ENCODE measurements at places on chromosomes 2 and 18.

DNA sequence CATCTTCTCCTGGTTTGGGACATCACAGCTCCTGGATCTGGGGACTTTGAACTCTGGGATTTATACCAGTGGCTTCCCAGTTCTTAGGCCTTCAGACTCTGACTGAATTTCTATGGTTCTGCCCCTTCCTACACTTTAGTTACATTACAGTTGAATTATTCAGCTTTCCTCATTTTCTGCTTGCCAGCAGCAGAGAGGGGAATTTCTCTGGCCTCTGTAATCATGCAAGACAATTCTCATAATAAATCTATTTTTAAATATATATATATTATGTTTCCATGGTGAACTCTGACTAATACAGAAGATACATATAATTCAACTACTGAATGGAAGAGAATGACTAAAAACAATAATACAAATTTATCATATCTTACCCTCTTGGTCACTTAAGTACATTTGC lies 1478.6 kb upstream of the ACVR2A start:
- DNase-seq: no peak

DNA sequence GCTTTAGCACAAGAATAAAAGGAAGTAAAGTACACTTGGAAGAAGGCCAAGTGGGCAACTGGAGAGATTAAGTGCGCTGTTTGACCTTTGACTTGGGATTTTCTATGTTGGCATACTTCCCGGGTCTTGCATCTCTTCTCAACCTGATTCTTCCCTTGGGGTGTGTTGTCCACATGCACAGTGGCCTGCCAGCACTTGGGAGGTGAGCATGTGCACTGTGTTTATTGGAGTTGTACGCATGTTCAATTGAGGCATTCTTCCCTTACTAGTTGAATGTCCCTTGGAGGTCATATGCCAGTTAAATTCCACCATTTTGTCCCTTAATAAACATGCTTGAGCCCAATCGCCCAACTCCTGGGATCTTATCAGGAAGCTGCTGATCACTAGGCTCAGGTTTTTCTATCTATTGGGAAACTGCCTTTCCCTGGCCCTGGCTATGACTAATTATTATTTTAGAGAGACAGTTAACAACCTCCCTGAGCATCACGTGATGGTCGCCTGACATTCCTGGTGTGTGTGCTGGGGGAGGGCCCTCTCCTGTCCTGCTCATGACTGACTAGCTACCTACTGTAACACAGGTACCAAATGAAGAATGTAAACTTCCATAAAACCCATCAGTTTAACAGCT lies 62.5 kb upstream of the RAPGEF4 start:
- DNase-seq: no peak

DNA sequence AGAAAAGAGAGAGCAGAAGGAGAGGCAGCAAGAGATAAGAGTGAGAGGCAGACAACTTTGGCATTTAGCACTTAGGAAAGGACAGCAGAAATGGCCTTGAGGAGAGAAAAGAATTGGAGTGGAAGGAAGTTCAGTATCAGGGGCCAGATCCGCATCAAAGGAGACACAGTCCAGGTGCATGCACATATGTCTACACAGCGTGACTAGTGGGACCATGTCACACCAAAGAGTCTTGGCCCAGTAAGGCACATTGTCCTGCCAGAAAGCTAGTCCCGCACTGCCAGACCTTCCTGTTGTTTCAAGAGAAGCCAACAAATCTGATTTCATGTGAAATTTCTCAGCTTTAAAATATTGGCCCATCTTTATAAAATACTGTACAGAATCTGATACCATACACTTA lies 8.5 kb upstream of the STK39 start:
- no peak for DNase-seq

DNA sequence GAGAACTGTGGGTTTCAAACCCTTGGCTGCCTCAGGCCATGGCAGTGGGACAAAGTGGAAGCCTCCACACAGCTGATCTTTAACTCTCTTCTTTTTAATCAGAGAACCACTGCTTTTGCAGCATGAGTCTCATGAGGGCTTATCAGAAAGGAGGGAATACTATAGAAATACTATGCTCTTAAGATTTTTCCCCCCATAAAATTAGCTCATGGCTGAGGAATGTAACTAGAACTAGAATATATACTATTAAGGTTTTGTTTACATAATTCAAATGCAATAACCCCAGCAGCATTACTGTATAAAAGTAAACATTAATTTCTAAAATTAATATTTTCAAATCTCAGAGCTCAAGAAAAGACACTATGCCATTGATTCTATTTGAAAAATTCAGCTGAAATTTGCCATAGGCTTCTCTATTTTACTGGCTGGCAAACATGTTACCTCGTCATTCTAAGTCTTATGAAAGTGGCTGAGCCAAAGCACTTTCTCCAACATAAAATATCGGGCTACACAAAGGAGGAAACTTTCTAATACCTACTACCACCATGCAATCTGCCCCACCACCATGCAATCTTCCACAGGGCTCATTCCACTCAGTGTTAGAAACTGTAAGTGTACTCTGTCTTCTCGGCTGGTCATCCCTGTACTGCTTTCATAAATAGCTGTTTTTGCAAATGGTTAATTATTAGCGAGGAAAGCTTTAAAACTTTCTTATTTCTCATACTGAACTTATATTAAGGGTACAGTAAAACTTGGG lies 42.5 kb downstream of the WDR35 start:
- DNase-seq: no peak

GRCh38 chr2:100068395-100068794 lies 74.0 kb downstream of the AFF3 start:
- DNase-seq: no peak

GRCh38 chr2:215711471-215712034 lies 275.7 kb upstream of the FN1 start:
- DNase-seq: no peak

- DNase-seq: no peak
Measured at GRCh38 chr2:59920961-59921360, 632.5 kb downstream of the BCL11A start.

DNA sequence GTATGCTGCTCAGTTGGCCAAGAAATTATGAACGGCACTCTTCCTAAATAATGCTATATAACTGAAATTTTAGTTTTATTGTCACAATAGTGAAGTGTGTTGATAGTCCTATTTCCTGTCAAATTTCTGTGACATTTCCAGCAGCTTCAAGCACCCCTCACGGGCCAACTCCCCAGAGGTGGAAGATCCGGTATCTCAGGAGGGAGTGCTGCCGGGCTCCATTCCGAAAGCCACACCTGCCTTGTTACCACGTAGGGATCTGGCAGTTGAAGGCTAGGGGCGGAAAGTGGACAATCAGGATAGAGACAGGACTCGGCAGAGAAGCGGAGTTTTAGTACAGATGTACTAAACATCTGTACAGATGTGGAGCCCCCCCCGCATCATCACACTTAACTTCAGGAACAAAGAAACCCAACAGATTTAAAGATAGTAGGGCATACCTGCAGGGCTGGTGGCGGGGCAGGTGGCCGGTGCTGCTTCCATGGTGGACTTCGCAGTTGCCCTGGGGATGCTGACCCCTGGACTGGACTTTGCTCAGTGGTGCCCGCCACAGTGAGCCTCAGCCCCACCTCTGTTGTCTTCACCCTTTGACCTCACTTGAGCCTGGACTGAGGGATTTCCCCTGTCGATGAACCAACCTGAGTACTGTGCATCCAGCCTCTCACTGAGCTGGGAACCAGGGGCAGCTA lies 22.3 kb downstream of the ASAP2 start:
- no peak for DNase-seq

- DNase-seq: no peak
Measured at GRCh38 chr2:207833251-207833751, 63.6 kb upstream of the FZD5 start.

DNA sequence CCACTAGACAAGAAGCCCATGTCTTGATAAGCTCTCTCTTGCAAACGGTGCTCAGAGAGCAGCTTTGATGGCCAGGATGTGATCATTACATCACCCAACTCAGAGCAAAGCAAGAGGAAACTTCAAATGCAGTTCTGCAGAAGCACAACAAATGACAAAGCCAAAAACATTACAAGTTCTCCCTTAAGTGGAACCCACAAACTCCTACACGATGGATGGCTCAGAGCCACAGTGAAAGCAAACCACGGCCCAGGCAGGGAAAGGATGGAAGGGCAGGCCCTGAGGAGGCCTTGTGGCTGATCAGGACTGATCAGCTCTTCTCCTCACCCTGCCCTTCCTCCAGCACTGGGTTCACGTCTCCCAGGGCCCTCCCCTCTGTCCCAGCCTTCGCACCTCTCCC lies 326.4 kb downstream of the EIPR1 start:
- no peak for DNase-seq

DNA sequence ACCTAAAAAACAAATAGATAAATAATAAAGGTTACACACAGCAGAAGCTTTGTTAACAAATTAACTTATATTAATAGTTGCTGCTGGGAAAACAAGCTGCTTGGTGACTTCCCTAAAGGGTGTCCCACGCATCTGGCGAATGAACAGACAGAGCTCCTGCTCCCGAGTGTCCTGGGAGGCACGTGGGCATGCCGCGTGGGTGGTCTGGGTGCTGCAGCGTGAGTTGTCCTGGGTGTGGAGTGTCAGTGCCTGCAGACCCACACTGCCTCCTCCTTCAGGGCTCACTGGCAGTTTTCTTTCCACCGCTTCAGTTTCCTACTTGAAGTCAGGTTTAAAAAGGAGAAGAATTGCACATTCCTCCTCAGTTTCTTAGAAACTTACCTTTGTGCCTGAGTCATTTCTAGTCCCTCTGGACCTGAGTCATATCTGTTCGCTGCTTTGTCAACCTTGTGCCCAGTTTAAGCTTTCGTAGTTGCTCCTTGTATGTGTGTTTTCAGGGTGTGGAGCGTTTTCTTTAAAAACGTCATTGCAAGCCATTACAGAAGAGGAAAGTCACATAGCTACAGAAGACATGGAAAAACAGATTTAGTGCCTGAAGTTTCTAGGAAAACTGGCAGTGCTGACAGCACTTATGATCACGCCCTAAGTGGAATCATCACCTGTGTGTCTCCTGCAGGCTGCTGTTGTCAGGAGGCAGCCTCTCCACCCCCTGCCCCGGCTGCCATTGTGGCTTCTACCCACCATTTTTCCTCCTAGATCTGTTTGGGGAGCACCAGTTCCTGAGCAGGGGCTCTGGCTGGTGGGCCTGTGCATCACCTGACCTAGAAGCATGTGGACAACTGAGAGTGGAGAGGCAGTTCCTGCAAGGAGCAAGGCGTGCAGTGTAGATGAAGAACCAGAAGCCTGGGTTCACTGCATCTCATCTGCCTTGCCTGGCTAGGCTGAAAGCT lies 24.5 kb downstream of the IMPA2 start:
- no peak for DNase-seq

GRCh38 chr2:11753886-11754699 lies 7.7 kb downstream of the LPIN1 start:
- peak; percentile 89 for DNase-seq

GRCh38 chr2:39114771-39115170 lies 6.1 kb downstream of the SOS1 start:
- no peak for DNase-seq

DNA sequence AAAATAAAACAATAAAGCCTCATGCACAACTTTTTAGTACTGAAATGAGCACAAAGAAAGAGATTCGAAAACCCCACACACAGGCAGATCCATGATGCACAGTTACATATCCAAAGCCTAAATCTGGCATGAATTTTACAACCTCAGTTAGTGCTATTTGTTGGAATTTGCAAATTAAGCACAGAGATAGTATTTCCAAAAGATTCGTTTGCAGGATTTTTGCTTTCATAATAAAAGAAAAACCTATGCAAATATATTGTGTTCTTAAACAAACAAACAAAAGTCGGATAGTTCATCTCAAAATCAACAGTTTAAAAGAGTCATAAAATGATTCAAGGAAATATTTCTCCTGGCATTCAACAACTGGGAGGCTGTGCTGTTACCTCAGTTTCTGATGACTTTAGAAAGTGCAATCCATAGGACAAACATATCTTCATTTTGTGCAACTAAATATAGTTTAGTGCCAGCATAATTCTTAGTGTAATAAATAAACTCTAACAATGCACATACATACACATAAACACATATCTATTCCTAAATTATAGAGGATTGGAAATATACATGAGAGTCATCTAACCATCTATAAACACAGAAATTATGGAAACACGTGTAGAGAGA lies 10.8 kb downstream of the PAX3 start:
- DNase-seq: no peak

DNA sequence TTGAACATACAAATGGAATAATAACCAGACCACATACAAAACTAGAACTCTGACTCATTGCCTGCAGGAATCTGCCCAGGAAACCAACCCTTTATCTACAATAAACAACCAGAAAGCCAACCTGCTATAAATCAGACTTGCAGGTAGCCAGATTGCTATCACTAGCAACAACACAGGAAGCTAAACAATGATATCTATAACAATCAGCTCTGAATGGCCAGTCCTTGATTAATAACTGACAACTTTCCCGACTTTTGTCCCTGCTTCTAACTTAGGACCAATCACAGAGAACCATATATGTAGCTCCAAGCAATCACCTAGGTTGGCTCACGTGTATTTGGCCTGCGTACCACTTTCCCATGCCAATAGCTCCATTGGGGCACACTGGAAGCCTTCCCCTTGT lies 470.8 kb downstream of the RIT2 start:
- DNase-seq: no peak

DNA sequence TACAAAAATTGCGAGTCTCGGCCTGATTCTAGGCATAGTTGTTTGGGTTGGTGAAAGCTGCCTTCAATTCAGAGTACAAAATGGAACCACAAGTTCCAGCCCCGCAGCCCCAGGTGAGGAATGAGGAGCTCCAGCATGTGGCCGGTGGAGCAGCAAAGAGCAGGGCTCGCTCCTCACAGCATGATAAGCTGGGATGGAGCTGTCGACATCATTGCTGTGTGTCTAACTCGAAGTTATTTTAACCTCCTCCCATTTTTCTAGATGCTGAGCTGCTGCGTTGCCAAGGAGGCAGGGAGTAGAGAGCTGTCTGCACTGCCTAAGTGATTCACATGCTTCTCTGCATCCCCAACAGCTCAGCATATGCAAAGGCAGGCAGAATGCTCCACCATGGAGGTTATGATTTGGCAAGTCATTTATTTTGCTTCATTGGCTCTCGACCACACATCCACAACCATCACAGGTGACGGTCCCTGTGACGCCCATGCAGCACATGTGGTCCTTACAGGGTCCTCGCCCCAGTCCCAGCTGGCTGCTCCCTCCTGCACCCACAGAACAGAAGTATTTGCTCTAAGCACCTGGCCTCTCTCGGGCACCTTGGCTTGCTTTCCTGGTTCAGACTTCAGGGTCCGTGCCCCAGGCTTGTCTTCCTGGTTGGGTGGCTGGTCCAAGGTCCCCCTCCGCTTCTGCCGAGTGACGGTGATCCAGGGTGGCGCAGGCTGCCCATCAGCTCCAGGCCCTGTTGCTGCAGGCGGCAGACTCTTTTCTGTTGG lies 66.0 kb upstream of the MGAT4A start:
- DNase-seq: no peak

GRCh38 chr18:4986066-4986465 lies 211.0 kb downstream of the AKAIN1 start:
- DNase-seq: no peak

- no peak for DNase-seq
Measured at GRCh38 chr2:98085649-98086048, 1.3 kb upstream of the VWA3B start.
